ENCODE measurements at places on chromosomes 5 and 9.

GRCh38 chr5:69136293-69136692 lies 30.7 kb upstream of the CCNB1 start:
- DNase-seq: no peak

GRCh38 chr9:111731928-111732327 lies 62.8 kb downstream of the SHOC1 start:
- no peak for DNase-seq

DNA sequence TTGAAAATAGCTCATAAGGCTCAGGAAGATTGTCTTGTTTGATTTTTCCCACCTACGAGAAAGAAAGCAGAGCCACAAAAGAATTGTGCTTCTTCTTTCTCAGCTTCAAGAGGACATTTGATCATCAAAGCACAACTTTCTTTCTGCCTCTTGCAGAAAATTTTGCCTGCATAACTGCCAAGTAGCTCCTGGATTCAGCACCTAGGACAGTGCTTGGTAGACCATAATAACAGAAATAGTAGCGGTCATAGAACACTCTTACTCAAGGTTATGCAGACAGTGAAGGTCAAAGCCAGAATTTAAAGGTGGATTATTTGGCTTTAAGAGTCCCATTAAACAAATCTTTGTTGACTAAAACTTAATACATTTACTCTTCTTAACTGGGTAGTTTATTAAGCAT lies 594.7 kb upstream of the CCNG1 start:
- no peak for DNase-seq

DNA sequence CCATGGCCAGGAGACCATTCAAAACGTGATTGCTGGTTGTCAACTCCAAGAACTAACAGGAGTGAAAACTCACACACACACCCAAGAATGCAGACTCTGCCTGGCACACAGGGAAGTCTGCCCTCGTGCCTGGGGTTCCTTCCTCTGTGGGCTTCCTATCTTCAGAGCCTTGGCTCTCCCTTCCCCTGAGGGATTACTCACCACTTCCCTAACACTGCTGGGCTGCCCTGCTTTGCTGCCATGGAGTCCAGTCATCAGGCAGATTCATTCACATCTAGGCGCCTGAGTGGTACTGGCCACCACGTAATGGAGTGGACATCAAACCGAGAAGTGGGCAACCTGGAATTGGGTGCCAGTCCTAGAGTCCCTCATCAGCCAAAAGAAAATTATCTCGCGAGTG lies 76.4 kb upstream of the PRSS3 start:
- no peak for DNase-seq

GRCh38 chr9:135878528-135879236 lies 28.7 kb downstream of the CAMSAP1 start:
- DNase-seq: no peak

- DNase-seq: no peak
These were observed 21.5 kb downstream of the SARDH start for GRCh38 chr9:133716564-133717112.
